ENCODE measurements at places on chromosomes 5 and 9.

DNA sequence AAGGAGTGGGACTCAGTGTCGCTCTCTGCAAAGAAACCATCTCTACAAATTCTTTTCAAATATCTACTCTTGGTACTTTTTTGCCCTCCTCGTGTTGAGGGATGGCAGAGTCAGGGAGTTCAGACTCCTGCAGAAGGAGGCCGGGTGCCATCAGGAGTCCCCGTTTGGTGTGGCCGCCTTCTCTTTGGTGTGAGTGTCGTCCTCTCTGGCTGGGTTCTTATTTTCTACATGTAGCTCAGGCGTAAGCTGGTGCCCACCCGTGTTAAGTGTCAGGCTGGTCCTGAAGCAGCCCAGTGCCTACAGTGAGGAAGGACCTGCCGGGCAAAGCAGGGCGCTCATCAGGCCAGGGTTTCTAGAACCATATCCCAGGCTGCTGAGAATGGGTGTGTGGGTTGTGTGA, 37.0 kb downstream of the OTULIN start:
- DNase-seq, result no peak

DNA sequence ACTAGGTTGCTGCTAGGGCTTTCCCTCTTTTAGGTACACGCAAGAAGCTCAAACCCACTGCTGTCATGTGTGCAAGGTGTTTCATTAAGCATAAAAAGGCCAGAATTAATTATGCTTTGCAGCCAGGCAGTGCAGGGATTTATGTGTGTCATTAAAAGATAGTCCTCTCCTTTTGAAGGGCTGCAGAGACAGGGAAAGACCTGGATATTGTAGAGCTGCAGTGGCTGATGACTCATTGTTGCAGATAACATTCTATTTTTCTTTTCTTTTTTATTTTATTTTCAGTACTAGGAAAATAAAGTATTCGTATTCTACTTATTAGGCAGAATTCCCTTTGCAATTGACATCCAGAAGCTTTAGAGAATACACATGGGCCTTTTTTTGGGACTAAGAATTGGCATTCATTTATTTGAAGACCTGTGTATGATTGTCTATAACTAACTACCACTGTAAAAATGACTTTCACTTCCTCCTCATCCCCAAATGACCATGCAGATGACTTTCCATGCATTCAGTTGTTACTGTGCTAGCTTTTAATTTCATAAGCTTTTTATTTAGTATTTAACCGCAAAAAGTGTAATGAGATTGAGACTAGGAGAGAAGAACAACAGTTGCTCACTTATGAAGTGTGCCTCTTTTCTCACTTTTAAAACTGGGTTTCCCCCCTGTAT, 113.0 kb downstream of the PAM start:
- DNase-seq, result no peak

DNA sequence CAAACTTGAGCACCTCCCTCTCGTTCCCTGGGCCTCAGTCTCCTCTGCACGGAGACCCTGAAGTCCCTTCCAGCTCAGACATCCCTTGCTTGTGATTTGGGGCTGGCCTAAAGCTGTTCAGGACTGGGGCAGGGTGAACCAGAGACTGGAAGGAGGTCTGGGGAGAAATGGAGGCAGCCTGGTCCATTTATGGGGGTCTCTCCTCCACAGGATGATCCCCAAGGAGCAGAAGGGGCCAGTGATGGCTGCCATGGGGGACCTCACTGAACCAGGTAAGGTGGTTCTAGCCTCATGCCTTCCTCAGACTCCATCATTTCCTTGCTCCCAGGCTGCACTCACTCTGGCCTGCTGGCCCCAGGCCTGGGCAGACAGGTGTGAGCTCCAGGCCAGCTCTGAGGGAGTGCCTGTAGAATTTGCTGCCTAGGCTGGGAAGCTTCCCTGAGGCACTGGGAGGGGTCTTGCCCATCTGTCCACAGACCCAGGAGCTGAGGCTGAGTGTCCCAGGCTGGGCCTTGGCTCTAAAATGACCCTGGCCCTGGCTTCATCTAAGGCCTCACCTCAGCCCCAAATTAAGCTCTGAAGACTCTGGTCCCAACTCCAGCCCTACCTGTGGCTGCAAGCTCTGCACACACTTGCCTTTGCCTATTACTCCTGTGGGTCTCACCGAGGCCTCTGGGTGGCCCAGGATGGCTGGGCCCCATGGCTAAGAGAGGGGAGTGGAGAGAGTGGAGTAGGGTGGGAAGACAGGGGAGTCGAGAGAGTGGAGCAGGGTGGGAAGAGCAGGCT, 1.9 kb downstream of the MYOZ3 start:
- DNase-seq, result no peak

GRCh38 chr5:56525113-56525512, 290.2 kb upstream of the MAP3K1 start:
- DNase-seq, result no peak

DNA sequence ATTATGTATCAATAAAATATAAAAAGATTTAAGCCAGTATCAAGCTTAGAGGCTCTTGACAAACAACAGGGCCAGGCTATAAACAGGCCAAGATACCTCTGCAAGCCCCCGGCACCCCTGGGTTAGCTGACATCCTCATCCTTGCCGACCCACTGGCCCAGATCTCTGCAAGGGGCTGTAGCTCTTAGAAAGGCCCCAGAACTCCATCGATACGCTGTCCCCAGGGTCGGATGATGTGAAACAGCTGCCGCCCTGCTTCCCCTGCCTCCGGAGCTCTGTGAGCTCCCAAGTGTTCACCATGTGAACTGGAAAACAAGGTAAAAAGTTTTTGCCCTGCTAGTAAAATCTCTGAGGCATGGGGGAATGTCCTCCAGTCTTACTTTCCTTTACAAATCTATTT, 20.1 kb downstream of the SH3PXD2B start:
- DNase-seq, result no peak

- no peak for DNase-seq
Observed at GRCh38 chr5:142878111-142878510, 107.9 kb downstream of the ARHGAP26 start.

GRCh38 chr5:136021016-136021405, 7.8 kb upstream of the TGFBI start:
- DNase-seq, result no peak

GRCh38 chr9:68447611-68448010, 91.2 kb downstream of the PGM5 start:
- DNase-seq, result no peak

DNA sequence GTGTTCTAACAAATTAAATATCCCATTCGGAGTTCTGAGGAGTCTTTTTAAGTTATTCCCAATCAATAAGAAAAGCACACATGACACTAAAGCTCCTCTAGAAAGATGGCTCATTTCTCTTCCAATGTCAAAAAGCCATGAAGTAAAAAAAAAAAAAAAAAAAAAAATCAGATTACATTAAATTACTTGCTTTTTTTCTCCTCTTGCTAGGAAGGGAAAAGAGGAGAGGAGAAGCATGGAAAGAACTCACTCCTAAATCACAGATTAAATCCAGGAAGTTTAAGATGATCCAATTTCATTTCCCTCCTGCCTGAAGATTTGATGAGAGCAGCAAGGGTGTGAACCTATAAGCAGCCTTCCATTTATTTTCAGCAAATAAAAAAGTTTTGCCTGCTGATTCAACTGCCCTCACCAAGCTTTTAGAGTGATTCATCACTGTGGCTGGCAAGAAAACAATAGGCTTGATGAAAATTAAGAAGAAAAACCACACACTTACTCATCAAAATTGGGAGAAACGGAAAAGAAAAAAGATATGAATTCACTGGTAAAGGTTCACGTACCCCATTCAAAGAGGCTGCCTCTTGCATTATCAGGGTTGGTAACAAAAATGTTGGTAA, 19.7 kb downstream of the MYO10 start:
- DNase-seq, result no peak

- DNase-seq, result no peak
Observed at GRCh38 chr9:116549061-116549664, 137.9 kb upstream of the TRIM32 start.

Data from esophagus squamous epithelium (tissue), 5 donors.